ENCODE measurements at places on chromosomes 13 and 19.
A peak's percentile ranks its signal among the peaks of the same experiment; 100 is the strongest.

DNA sequence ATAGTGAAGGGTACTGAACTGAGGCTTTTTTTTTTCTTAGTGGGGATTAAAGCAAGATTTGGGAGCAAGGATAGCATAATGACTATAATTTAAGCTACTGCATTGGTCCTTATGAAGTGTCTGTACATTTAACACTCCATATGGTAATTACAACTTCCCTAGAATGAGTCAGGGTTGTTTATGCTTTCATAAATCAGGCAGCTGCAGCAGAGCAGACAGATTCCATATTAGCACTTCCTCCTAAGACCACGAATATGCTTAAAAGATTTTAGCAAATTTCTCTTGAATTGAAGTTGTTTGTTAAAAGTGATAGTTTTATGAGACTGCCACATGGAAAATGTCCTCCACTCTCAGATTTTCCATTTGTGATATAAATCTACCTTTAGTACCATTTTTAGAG, 401.1 kb upstream of the SPRY2 start:
- no peak for DNase-seq

GRCh38 chr19:19420570-19421298, 15.3 kb downstream of the GATAD2A start:
- DNase-seq, result no peak

DNA sequence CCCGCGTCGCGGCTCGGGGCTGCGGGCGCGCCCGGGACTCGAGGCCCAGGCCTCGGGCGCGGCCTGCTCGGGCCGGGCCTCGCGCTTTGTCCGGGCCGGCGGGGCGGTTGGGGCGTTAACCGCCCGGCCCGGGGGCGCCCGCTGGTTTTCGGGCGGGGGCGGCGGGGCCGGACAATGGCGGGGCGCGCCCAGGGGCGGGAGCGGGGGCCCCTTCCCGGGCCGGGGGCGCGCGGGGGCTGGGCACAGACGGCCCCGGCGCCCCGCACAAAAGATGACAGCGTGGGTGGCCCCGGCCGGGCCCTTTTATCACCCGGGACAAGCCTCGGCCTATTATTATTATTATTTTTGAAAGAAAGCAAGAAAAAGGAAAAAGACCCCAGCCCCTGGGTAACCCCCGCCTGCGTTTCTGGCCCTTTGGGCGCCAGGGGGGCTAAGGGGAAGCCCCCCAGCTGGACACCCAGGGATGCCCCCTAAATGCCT, 419 bp downstream of the KDM4B start:
- DNase-seq, result no peak

- no peak for DNase-seq
These were observed 238.0 kb downstream of the POSTN start for GRCh38 chr13:37360556-37360955.

DNA sequence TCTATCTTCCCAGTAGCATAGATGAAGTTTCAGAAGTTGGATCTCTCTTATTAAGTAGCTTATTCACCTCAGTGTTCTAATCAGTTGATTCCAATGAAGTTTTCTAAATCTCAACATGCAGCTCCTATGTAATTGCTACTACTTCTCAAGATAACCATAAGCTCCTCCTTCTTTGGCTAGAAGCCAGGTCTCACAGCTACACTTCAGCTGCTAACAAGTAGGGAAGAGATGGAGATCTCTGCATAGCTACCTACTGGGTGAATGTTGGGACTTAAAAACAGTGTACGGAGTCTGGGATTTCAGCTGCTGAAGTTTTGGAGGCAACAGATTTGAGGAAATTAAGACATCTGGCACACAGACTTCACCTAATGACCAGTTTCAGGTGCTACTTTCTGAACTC, 661.0 kb downstream of the SLITRK1 start:
- no peak for DNase-seq

DNA sequence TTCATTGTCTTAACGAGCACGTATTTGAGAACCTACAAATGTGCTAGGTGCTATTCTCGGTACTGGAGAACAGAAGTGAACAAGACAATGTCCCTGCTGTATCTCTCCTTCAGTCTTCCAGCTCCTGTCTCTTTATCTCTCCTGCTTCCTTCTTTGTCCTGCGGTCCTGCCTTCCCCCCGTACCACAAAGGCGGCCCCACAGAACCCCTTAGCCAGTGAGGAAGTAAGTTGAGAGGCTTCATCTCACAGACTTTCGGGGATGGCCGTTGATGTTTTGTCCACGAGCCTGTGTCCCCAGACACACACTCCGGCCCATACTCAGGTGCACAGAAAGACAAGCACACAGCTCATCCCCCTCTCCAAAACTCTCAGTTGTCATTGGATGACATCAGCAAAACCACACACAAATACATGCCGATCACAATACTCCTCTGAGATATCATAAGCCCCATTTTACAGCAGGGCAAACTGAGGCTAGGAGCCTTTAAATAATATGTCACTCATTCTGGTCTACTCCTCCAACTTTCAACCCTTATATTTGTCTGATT, 507 bp upstream of the SWSAP1 start:
- no peak for DNase-seq

DNA sequence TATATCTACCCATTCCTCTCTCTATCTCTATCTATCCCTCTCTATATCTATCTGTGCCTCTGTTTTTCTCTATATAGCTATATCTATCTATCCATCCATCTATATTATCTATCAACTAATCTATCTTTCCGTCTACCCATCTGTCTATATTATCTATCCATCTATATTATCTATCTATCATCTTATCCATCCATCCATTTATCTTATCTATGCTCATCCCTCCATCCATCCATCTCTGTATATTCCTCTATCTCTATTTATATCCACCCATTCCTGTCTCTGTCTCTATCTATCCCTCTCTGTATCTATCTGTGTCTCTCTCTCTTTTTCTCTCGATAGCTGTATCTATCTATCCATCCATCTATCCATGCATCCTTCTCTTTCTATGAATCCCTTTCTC, 14.2 kb downstream of the PTGER1 start:
- DNase-seq, result no peak

DNA sequence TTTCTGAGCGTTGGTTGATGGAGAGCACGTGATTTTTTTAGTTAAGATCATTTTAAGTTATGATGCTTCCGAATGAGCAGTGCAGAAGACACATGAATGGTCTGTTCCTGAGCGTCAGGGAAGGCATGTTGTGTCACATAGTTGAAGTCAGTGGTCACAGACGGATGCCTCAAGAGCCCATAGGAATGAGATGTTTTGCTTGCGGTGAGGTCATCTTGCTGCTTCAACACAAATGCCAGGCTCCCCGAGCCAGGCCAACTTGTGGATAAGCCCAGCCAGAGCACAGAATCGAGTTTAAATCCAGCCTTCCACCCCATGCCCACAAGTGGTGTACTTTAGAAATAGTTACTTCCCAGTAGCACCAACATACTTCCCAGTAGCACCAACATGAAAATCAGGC, 5.4 kb downstream of the UPF3A start:
- no peak for DNase-seq

DNA sequence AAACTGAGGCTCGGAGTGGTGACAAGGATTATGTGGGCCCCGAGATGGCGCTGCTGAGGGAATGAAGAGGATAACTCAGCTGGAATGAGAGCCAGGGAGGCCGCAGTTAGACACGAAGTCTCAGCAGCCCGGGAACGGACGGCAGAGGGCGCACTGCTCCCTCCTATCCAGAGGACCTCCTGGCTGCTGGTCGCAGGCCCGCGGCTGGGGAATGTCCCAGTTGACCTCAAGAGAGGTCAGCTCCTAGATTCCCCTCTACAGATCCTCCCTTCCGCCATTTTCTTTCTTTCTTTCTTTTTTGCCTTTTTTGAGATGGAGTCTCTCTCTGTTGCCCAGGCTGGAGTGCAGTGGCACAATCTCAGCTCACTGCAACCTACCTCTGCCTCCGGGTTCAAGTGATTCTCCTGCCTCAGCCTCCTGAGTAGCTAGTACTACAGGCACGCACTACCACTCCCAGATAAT, 24.1 kb upstream of the ASPDH start:
- no peak for DNase-seq

- DNase-seq, result no peak
These were observed 457.8 kb downstream of the PCDH20 start for GRCh38 chr13:60957816-60958215.

DNA sequence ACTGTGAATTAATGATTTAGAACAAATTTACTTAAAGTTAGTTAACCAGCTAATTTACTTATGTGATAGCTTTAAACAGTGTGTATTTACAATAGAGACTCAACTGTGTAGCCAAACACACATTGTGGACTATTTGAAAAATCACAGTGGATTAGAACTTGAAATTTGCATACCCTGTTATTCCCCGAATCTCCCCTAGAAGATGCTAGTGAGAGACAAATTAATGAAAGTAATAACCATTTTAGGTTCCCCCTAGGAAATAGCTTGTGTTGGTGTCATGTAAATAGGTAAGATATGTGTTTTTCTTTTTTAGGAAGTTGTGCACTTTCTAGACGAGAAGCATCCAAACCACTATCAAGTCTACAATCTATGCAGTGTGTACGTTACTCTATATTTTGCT, 98.5 kb downstream of the C1QTNF9 start:
- DNase-seq, result no peak

DNA sequence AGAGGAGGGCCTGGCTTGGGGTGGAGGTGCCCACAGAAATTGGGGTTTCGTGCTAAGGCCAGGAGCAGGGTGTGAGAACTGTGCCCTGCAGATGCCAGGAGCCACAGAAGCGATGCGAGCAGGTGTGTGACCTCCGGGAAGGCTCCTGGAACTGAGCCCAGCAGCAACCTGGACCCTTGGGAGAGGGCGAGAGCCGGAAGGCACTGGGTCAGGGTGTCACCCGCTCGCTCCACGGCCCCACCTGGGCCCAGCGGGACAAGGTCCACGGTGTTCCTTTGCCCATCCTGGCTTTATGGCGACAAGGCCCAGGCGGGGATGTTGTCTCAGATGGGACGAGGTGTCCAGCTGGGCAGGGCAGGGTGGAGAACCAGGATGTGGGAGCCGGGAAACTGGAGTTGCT, 4.2 kb downstream of the MISP start:
- DNase-seq, result no peak

- no peak for DNase-seq
These were observed 481.0 kb downstream of the FOXO1 start for GRCh38 chr13:40185414-40185813.

GRCh38 chr13:36713887-36714286, 40.1 kb downstream of the SERTM1 start:
- no peak for DNase-seq

DNA sequence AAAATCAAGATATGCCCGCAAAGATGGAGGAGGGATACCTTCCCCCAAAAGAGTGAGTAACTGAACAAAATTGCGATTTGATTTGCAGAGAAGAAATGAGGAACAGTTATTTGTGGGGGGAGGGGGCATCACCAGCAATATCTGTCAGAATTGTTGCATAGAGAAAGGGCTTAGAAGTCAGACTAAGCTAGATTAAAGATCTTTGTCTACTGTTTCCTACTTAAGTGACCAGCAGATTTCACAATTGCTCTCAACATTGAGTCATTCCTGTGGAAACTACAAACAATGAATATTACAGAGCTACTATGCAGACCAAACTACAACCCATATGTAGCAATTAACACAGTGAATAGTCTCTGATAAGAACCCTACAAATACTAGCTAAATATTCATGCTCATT, 27.4 kb downstream of the FPR3 start:
- DNase-seq, result no peak

- DNase-seq, result no peak
These were observed 1351.8 kb upstream of the PCDH20 start for GRCh38 chr13:62767473-62767872.

GRCh38 chr19:44712864-44713515, 14.0 kb downstream of the CEACAM16 start:
- no peak for DNase-seq

- DNase-seq, result no peak
These were observed 1.4 kb downstream of the FZR1 start for GRCh38 chr19:3507371-3508120.

DNA sequence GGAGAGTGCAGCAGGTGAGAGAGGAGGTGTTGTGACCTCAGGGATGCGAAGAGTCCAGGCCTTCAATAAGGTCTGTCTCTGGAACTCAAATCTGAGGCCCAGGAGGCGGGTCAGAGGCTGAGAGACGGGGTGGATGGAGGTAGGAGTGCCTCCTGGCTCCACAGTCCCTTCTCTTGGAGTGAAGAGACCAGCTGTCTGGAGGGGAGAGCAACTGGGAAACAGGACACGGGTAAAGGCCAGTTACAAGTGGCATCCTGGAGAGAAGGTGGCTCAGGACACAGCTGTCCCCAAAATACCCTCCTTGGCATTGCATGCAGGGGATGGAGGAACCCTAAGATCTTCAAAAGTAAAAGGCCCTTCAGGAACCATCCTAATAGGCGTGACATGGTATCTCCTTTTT, 19.2 kb downstream of the PDE4A start:
- DNase-seq, result no peak

- no peak for DNase-seq
These were observed 1.0 kb downstream of the KLK11 start for GRCh38 chr19:51025401-51025800.

- no peak for DNase-seq
These were observed 1401.9 kb downstream of the SLITRK1 start for GRCh38 chr13:82480415-82480814.

DNA sequence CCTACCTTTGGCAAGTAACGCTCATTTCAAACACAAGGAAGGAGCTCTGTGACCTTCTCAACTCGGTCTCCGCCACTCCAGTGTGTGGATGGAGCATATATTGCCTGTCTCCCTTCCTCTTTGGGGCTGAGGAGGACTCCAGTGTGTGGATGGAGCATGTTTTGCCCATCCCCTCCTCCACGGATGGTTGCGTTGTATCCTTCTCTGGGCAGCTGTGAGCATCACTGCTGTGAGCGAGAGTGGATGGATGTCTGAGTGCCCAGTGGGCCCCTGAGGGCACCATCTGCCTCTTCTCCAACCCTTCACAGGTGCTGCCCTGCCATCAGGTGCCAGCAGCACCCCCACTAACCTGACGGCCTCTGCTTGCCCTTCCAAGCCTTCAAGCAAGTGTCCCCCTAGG, 186.2 kb downstream of the TEX29 start:
- no peak for DNase-seq

DNA sequence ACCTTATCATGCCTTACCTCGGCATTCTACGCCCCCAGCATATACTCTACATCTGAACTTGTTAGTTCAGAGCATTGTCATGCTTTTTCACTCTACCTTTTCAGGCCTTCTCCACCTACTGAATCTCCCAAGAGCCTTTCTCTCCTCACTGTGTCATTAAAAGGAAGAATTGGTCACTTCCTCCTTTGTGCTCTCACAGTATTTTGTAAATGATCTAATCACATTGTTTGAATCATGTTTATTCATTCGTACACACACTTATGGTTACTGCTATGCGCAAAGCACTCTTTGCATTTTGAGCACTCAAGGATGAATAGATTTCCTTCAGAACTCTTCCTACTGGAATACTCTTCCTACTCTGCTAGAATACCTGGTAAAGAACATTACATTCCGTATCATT, 15.8 kb upstream of the ELF1 start:
- DNase-seq, result no peak

GRCh38 chr13:44140888-44141724, 232.5 kb upstream of the SERP2 start:
- no peak for DNase-seq

- DNase-seq, result no peak
These were observed 1.2 kb downstream of the ACP5 start for GRCh38 chr19:11576227-11576626.

GRCh38 chr19:19997656-19998268, 41.5 kb downstream of the ZNF682 start:
- no peak for DNase-seq

- peak; percentile 62 for DNase-seq
These were observed 128.6 kb downstream of the USP12 start for GRCh38 chr13:27043013-27043412.

- DNase-seq, result peak; percentile 58
These were observed 90.5 kb downstream of the STARD13 start for GRCh38 chr13:33194820-33195692.

- no peak for DNase-seq
These were observed 5.3 kb downstream of the NCAN start for GRCh38 chr19:19217099-19217498.
